ENCODE measurements at places on chromosomes 12 and 14.

DNA sequence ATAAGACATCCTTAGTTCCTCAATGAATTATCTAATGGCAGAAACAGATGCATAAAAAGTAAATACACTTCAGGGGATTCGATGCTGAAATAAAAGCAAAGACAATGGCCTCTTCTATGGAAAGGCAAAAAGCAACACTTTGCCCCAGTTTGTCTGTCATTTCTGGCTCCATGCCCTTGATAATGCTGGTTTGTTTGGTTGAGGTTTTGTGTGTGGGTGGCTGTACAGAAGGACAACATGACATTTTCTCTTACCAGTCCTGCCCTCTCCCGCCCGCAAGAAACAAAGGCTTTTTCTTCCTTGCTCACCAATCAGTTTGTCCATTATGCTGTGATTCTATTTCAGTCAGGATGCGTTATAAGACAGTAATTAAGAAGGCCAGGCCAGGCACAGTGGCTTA is 18.1 kb upstream of the WDR89 start:
- DNase-seq: no peak

DNA sequence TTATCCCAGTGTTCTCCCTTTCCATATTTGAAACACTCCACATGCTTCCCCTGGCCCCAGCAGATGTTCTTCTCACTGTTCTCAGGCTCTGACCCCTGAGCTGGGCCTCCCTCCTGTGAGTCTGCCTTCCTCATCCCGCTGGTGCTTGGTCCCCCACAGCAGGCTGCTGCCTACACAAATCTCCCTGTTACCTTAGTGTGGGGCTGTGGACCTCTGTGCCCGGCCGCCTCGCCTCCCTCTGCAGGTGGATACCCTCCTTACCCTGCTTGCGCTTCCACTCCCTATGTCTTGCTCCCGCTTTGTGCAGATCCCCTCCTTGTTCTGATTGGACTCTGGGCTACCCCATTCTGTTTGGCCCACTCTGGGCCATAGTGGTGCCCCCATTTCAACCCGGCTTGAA is 6.9 kb downstream of the DERA start:
- DNase-seq: no peak

DNA sequence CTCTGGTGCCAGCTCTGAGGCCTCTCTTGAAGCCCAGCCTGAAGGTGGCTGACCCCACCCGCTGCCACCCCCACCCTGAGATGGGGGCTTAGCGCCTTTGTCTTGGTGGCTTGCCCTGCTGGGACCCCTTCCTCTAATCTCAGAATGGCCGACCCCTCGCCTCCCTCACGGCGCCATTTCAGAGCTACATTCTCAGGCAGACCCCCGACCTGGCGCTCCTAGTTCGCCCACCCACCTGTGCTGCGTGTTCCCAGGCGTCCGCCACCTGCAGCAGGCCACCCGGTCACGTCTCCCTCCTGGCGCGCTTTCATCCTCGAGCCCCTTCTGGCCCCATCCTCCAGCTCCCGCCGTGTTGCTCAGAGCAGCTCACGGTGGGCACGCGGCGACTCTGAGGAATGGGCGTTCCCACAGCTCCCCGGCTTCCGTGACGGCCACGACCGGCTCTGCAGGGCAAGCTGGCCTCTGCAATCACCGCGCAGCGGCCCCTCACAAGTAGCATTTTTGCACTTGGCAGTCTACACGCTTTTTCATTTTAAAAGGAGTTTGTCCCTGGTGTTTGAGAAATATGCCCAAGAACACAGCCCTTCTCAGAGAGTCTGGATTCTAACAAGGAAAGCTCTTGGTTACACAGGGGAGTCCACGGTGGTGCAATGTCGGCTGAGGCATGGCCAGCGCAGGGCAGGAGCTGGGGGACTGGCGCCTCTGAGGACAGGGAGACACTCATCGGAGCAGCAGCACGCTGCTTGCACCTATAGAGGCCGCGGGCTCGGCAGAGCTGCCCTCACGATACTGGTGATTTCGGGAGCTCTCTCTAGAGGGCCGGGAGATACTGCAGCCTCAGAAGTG is 105.7 kb upstream of the C14orf180 start:
- DNase-seq: no peak

DNA sequence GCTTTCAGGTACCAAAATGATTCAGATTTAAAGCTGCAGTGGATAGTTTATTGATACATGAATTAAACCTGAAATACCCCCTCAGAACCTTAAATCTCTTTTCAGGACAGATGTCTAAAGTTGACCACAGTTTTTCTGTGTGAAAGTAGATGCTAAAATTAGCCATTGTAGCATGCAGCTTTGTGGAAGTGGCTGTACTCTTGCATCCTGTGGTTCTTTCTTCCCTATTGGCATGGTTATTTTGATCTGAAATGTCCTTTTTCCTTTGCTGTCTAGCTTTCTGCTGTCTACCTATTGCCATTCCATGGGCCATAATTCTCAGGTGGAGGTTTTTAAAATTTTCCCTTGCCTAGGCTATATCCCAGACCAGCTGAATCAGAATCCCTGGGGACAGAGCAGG is 455.6 kb downstream of the ZFP36L1 start:
- no peak for DNase-seq

- peak; percentile 56 for DNase-seq
Measured at GRCh38 chr14:72075649-72076334, 143.6 kb downstream of the RGS6 start.

GRCh38 chr12:20213723-20214625 is 154.4 kb upstream of the PDE3A start:
- no peak for DNase-seq

DNA sequence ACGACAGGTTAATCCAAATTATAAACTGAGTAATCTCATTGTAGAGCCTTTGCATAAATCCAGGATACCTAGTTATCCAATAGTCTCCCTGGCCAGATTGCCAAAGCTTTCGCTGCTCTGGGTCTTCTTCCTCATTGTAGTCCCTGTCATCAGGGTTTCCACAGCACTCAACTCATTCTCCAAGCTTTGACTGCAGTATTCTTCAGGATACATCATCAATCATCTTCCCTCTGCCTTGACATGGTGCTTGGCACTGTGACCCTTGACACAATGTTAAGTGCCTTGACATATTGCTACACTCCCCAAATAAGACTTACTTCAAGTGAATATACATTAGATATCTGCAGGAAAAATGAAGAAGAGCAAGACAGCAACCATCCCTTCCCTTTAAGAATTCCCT is 60.1 kb upstream of the RESF1 start:
- DNase-seq: no peak

GRCh38 chr14:99235582-99236320 is 36.2 kb downstream of the BCL11B start:
- no peak for DNase-seq

DNA sequence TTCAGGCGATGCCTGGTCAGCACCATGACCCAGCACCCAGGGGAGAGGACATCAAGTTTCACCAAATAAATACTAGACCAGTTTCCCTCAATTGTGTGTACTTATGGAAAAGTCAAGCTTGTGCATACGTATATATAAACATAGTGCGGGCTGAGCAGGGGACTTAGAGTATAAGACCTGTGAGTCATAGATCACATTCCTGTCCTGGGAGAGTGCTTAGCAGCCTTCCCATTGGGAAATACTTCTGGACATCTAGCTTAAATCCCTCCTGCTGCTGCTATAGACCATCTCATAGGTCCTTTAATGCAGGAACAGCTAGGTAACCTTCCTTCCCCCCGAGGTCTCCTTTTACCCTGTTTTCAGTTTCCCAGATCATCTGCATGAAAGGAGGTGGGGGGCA is 51.9 kb downstream of the PRMT8 start:
- DNase-seq: no peak

DNA sequence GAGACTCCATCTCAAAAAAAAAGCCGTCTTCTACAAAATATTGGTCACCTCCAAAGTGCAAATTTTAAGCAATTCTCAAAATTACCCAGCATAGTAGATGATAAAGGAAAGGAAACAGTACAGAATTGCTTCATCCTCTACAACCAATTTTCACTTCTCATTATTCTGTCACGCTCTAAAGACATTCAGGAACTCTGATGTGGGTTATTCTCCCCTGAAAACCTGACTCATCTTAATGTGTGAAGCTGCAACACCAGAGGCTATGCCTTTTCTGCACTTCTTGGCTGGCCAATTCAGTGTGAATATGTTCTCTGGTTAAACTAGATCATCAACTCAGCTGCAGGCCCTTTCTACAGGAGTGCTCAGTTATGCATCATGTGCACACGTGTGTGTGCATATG is 11.0 kb downstream of the PTGER2 start:
- DNase-seq: no peak

DNA sequence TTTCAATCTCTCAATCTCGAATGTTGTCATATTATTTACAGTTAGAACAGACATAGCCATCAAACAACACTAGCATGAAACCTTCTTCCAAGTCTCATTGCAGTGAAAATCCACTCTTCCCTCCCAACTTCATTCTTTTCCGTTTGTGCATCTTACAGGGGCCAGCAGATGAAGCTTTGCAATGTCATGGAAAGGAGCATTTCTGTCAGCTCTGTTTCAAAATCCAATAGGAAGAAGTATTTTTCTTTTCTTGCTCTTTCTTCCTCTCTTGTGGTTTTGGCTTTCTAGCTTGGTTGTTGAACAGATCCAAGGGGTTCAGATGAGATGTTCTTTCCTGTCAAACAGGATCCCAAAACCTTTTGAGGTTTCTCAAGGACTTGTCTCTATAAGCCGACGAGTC is 416.6 kb downstream of the AEBP2 start:
- DNase-seq: no peak

DNA sequence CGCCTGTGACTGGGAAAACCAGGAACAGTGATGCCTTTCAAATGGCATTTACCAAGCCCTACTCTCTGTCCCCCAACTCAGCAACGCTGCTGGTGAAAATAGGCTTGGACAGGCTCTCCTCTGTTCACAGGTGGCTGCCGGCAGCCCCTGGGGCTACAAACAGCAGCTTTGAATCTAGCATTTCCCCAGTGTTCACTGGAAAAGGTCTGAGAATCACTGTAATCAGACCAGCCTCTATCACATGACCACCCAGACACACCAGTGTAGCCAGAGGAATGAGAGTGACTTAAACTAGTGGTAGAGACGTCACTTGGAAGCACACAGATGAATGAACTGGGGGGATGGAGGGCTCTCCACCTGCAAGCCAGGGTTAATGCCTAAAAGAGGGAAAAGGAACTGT is 151.8 kb downstream of the FOXN3 start:
- no peak for DNase-seq

- DNase-seq: no peak
Measured at GRCh38 chr14:54528973-54529372, 19.3 kb downstream of the CGRRF1 start.

Data from neuronal stem cell (in vitro differentiated cells).